ENCODE measurements at places on chromosomes 3 and 15. TPM values are rescaled to one million over a fixed set of nuclear protein-coding genes. Genes with fewer than 3 reads are reported as not detected.
A peak's percentile ranks its signal among the peaks of the same experiment; 100 is the strongest.

GRCh38 chr3:39809181-39809994 is at the start of gene MYRIP:
MYRIP (plus strand) TSS chr3:39809609; CDS start chr3:39900817, 91,208 bp downstream.
- peak within 1 kb of the TSS; percentile 58 for H3K4me3 ChIP-seq
- H3K27me3 ChIP-seq = peaks cover 64% of the 10 kb centered on the region
- no peaks in the 10 kb centered on the region for H3K4me1 ChIP-seq

DNA sequence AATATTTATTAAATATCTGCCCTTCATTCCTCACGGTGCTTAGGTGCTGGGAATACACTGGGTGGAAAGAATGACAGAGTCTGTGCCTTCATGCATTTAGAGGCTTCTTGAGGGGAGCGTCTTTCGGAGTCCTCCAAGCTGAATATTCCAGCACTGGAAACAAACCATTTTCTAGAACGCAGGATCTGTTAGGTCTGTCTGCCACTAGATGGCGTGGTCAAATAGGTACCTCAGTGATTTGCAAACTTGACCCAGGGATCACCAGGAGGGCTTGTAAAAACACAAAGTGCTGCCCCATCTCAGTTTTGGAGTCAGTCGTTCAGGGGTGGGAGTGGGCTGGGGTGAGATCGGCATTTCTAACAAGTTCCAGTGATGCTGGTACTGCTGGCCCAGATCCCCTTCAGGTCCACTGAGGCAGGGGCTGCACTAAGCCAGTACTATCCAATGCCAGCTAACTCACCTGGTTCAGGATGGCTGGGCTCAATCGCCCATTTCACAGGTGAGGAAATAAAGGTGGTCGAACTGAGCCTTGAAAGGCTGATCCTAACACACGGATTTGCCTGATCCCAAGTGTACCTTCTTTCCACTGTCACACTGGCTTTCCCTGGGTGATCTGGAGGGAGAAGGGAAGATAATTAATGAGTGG is 14.8 kb downstream of the ARNT2 start:
- H3K4me1 ChIP-seq = no peaks in the 10 kb centered on the region
- no peak overlapping the region for H3K27ac ChIP-seq
- no peaks in the 10 kb centered on the region for H3K27me3 ChIP-seq
- H3K4me3 ChIP-seq = no peak overlapping the region
- no peaks in the 10 kb centered on the region for H3K36me3 ChIP-seq
- peak; percentile 83 for DNase-seq

GRCh38 chr3:123892195-123892594 is 8.1 kb upstream of the MYLK start:
- H3K36me3 ChIP-seq = no peaks in the 10 kb centered on the region
- no peaks in the 10 kb centered on the region for H3K27me3 ChIP-seq
- H3K4me3 ChIP-seq = no peak overlapping the region
- DNase-seq = no peak
- no peaks in the 10 kb centered on the region for H3K4me1 ChIP-seq

DNA sequence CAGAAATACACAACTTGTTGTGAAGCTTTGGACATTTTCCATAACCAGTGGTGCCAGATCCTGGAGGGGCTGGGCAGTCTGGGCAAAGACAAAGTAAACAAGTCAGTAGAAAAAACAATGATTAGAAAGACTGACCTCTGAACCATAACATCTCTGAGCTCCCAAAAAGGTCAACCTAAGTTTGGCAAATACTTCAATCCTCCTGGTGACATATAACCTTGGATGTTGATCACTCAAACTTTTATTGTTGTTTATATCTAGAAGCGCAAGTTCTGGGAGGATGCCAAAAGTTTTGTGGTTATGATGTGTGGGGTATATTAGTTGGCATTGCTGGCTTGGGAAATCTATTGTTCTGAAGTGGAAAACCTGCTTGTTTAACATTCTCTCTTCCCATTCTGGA is 257.7 kb downstream of the DIPK2A start:
- no peak overlapping the region for H3K4me3 ChIP-seq
- no peaks in the 10 kb centered on the region for H3K27me3 ChIP-seq
- H3K27ac ChIP-seq = no peak overlapping the region
- H3K36me3 ChIP-seq = no peaks in the 10 kb centered on the region
- H3K4me1 ChIP-seq = no peaks in the 10 kb centered on the region

GRCh38 chr3:182713743-182714517 is 79.4 kb upstream of the ATP11B start:
- no peaks in the 10 kb centered on the region for H3K27me3 ChIP-seq
- no peak overlapping the region for H3K4me3 ChIP-seq
- DNase-seq = peak; percentile 80
- H3K4me1 ChIP-seq = no peaks in the 10 kb centered on the region

ZIC1 gene
- 25.5 TPM for total RNA-seq

GRCh38 chr3:8233938-8234337 is 267.7 kb upstream of the LMCD1 start:
- H3K36me3 ChIP-seq = no peaks in the 10 kb centered on the region
- no peak overlapping the region for H3K27ac ChIP-seq
- H3K4me1 ChIP-seq = no peaks in the 10 kb centered on the region
- no peak overlapping the region for H3K4me3 ChIP-seq
- no peaks in the 10 kb centered on the region for H3K27me3 ChIP-seq

- no peak for DNase-seq
- peaks cover 14% of the 10 kb centered on the region for H3K27me3 ChIP-seq
- no peak overlapping the region for H3K4me3 ChIP-seq
- no peaks in the 10 kb centered on the region for H3K36me3 ChIP-seq
- no peak overlapping the region for H3K27ac ChIP-seq
Measured at GRCh38 chr3:14360123-14360881, 42.1 kb upstream of the SLC6A6 start.

DNA sequence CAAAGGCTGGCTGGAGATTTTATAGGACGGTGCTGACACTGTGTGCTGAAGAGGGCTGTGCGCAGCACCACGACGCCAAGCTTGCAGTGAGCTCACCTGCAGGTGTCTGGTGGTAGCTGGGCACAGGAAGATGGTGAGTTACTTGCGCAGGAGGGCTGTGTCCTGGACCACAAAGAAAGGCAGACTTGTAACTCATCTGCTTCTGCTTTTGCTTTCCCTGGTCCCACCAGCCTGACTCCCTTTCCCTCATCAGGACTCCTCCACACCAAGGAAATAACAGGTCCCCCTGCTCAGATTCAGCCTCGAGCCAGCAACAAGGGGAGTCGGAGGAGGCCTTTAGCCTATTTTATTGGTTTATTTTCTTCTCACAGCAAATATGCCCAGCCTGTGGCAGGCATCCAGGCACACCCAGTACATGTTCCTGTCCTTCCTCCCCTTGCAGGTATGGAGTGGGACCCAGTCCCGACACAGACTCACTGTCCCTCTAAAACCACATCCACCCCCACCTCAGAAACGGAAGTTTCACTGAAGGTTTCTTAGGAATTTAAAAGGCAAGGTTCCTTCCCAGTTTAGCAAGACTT is 35.6 kb upstream of the FLNB start:
- H3K4me3 ChIP-seq = no peak overlapping the region
- H3K27me3 ChIP-seq = no peaks in the 10 kb centered on the region
- peaks cover 40% of the 10 kb centered on the region for H3K4me1 ChIP-seq
- no peaks in the 10 kb centered on the region for H3K36me3 ChIP-seq
- DNase-seq = no peak

PP2D1 gene
- not detected for total RNA-seq

DNA sequence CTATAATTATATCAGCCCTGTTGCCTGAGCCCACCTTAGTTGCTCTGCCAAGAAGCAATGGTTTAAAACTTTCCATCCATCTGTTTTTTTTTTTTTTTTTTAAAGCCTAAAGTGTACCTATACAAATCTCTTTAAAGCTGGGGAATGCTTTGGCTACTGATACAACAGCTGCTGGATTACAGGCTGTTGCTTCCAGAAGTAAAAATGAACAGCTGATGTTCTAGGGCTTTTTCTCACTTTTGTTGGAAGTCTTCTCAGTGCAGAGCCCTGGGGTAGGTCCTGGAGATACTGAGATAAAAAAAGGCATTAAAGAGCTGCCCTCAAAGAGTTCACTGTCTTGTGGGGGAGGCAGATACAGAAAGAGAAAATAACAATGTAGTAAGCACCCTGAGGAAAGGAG is 218.1 kb downstream of the NLGN1 start:
- no peak overlapping the region for H3K4me3 ChIP-seq
- H3K4me1 ChIP-seq = no peaks in the 10 kb centered on the region
- no peaks in the 10 kb centered on the region for H3K27me3 ChIP-seq

- no peaks in the 10 kb centered on the region for H3K36me3 ChIP-seq
- H3K4me3 ChIP-seq = no peak overlapping the region
- H3K4me1 ChIP-seq = no peaks in the 10 kb centered on the region
- H3K27me3 ChIP-seq = no peaks in the 10 kb centered on the region
- no peak overlapping the region for H3K27ac ChIP-seq
Measured at GRCh38 chr15:85457392-85457968, 77.1 kb downstream of the AKAP13 start.

GPR171 gene
- not detected for total RNA-seq

BOC gene
- 16.8 TPM for total RNA-seq

- peaks cover 58% of the 10 kb centered on the region for H3K36me3 ChIP-seq
- peaks cover 11% of the 10 kb centered on the region for H3K4me1 ChIP-seq
- H3K27me3 ChIP-seq = no peaks in the 10 kb centered on the region
- peak overlapping the region; percentile 41 for H3K27ac ChIP-seq
- H3K4me3 ChIP-seq = no peak overlapping the region
- DNase-seq = peak; percentile 35
Measured at GRCh38 chr15:43414196-43414595, 43.3 kb downstream of the TUBGCP4 start.

MOBP gene
- not detected for total RNA-seq

- no peaks in the 10 kb centered on the region for H3K36me3 ChIP-seq
- H3K27me3 ChIP-seq = no peaks in the 10 kb centered on the region
- no peak overlapping the region for H3K27ac ChIP-seq
- no peak overlapping the region for H3K4me3 ChIP-seq
- no peak for DNase-seq
Measured at GRCh38 chr15:70358011-70358819, 260.5 kb upstream of the TLE3 start.

DNA sequence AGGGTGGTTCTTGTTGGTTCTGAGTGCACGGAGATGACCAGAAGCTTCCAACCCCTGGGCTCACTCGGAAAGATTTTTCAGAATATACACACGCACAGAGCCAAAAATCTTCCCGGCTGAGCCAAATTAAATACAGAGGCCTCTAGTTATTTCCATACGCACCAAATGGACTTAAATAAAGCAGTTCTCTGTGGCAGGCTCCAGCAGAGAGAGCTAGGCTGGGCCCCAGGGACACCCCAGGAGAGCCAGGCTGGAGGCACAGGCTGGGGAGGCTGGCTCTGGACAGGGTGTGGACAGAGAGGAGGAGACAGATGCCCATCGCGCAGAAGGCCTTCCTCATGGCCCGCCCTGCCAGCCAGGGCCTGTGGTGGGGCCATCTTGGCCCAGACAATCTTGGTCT is 115.9 kb downstream of the IQSEC1 start:
- no peak overlapping the region for H3K4me3 ChIP-seq
- DNase-seq = no peak
- H3K27me3 ChIP-seq = no peaks in the 10 kb centered on the region
- H3K4me1 ChIP-seq = peaks cover 13% of the 10 kb centered on the region

GRCh38 chr15:80375968-80376891 is 28.0 kb upstream of the ARNT2 start:
- H3K4me1 ChIP-seq = no peaks in the 10 kb centered on the region
- peaks cover 34% of the 10 kb centered on the region for H3K27me3 ChIP-seq
- H3K4me3 ChIP-seq = no peak overlapping the region
- H3K27ac ChIP-seq = no peak overlapping the region
- H3K36me3 ChIP-seq = no peaks in the 10 kb centered on the region

CIP2A gene
- total RNA-seq = 13.9 TPM

PRICKLE2 gene
- 24.8 TPM for total RNA-seq

- H3K27ac ChIP-seq = no peak overlapping the region
- no peaks in the 10 kb centered on the region for H3K36me3 ChIP-seq
- no peaks in the 10 kb centered on the region for H3K4me1 ChIP-seq
- no peaks in the 10 kb centered on the region for H3K27me3 ChIP-seq
Measured at GRCh38 chr3:35921718-35922117, 282.4 kb downstream of the ARPP21 start.

CASR gene
- not detected for total RNA-seq

- no peaks in the 10 kb centered on the region for H3K4me1 ChIP-seq
- no peak overlapping the region for H3K4me3 ChIP-seq
- H3K36me3 ChIP-seq = no peaks in the 10 kb centered on the region
- no peak overlapping the region for H3K27ac ChIP-seq
- H3K27me3 ChIP-seq = no peaks in the 10 kb centered on the region
Measured at GRCh38 chr3:34056951-34057390, 258.5 kb downstream of the PDCD6IP start.

LRTM1 gene
- not detected for total RNA-seq

GRCh38 chr15:98653686-98654085 is 5.3 kb downstream of the IGF1R start:
- H3K27me3 ChIP-seq = no peaks in the 10 kb centered on the region
- H3K4me1 ChIP-seq = peaks cover 57% of the 10 kb centered on the region
- peak overlapping the region; percentile 86 for H3K4me3 ChIP-seq
- DNase-seq = peak; percentile 57
- no peaks in the 10 kb centered on the region for H3K36me3 ChIP-seq

Data from GM23248 (cell line).